ENCODE measurements at places on chromosomes 16 and 17.

DNA sequence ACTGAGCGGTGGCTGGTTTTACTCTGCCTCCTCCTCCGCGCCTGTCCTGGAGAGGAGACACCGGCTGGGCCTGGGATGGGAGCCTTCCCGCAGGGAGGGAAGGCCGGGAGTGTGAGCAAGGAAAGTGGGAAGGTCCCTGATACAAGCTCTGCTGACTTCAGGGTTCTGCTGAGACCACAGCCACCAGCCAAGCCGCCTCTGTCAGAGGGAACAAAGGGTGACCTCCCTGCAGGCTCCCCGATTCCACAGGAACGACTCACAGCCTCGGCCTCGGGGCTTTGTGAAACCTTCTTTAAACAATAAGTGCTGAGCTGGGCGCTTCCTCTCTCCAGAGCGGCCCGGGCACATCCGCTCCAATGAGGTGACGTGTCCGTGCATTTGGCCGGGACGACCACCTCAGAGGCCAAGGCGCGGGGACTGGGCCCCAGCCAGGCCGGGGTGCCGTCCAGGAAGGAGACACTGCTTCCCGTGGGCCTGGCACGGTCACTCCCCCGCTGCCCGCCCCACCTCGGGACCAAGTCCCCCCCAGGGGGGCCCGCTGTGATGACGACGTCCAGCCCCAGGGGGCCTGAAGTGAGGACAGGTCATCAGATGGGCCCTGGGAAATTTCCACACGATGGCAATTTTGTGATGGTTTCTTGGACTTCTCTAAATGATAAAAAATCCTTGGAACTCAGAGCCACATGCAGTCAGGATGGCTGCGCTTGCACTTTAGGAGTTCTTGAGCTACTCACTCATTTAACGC lies 11.8 kb upstream of the CIBAR2 start:
- no peak for DNase-seq

- no peak for DNase-seq
Measured at GRCh38 chr17:44792276-44792675, 33.5 kb downstream of the ADAM11 start.

- DNase-seq, result no peak
Measured at GRCh38 chr16:63426275-63426870, 1390.1 kb upstream of the CDH8 start.

- no peak for DNase-seq
Measured at GRCh38 chr16:89481356-89481955, 8.9 kb downstream of the ANKRD11 start.

- no peak for DNase-seq
Measured at GRCh38 chr16:17334096-17334495, 136.7 kb downstream of the XYLT1 start.

- DNase-seq, result no peak
Measured at GRCh38 chr17:35175638-35176415, 18.4 kb downstream of the SLC35G3 start.

DNA sequence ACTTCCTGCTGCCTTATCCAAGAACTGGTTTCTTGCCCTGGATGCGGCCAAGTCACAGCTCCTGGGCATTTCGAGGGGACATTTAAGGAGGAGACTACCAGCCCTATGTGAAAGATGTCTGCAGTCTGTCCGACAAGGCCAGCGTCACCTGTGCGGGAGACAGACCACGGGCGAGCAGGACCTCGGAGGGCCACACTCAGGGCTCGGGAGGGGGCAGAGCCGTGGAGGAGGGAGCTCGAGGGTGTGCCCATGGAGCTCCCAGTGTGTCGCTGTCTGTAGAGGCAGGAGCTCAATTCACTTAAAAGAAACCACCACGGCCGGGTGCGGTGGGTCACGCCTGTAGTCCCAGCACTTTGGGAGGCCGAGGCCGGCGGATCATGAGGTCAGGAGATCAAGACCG lies 33.3 kb downstream of the CBFA2T3 start:
- DNase-seq, result no peak

DNA sequence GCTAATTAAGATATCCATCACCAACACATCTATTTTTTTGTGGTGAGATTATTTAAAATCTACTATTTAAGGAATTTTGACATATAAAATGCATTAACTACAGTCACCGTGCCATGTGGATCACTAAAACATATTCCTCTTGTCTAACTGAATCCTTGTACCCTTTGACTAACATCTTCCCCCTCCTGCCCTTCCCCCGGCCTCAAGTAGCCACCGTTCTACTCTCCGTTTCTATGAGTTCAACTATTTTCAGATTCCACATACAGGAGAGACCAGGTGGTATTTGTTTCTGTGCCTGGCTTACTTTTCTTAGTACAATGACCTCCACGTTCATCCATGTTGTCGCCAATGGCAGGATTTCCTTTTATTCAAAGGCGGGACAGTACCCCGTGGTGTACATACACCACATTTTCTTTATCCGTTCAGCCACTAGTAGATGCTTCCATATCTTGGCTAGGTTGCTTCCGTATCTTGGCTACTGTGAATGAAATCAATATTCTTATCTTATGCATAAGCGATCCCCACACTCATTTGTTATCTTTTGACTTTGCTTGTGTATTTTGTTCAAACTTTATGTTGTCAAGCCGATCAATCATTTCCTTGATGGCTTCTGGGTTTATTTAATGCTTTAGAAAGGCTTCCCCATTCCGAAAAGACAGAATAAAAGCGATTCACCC lies 134.7 kb downstream of the KCNJ12 start:
- DNase-seq, result no peak

- DNase-seq, result no peak
Measured at GRCh38 chr16:56294579-56294978, 103.3 kb downstream of the GNAO1 start.

DNA sequence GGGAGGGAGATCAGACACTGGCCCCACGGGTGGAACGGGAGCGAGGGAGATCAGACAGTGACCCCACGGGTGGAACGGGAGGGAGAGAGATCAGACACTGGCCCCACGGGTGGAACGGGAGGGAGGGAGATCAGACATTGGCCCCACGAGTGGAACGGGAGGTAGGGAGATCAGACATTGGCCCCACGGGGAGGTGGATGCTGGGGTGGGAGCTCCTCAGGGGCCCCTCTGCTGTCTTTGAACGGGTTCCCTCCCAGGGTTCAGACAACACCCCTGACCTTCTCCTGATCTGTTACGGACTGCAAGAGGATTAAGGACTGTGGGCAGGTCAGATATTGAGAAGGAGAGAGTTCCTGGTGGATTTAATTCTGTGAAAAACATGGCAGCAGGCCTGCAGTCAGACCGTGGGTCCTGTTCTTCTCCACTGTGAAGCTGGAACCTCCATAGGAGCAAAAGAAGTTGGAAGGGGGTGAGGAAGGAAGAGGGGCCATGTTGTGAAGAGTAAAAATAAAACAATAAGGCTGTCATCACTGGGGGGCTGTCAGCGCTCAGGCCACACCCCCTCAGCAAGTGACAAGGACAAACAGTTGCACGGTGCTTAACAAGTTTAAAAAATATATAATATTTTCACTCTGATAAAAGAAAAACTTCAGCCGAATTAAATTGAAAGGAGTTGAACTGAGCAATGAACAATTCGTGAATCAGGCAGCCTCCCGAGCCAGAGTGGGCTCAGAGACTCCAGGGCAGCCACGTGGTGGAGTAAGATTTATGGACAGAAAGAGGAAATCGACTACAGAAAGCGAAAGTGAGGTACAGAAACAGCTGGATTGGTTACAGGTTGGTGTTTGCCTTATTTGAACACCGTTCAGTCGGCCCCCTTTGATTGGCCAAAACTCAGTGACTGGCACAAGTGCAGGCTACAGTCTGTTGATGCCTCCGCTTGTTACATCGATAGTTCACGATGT lies 348.7 kb upstream of the TNRC6C start:
- DNase-seq, result peak; percentile 28

DNA sequence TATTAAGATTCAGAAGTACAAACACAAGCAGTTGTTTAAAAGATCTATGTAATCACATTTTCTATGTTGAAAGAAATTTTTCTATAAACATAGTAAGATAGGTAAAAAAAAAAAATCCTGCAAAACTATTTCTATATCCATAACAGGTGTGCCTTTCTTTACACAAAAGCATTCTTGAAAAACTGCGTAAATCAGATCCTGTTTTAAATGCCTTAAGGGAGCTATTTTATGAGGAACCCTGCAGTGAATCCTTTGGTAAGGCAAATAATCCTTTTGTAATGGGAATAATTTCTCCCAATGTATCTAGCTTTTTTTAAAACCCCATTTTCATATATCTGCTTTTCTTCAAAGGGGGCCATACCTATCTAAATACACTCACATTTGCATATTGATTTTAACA lies 157.3 kb downstream of the AATF start:
- DNase-seq, result no peak

DNA sequence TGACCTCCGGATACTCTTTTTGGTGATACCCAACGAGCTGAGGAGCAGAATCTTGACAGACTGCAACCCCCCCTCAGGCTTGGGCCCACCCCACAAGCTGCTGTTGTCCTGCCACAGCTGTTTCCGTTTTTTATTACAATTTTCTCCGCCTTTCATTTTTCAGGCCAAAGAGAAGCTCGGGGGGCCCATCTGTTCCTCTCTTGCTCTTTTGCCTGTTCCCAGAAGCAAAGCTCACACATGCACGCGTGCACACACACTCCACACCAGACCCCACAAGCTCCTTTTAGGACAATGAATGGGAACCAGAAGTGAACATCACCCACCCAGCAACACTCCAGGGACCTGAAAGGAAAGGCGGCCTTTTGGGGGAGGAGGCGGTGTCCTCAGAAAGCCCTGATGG lies 16.3 kb downstream of the SOX9 start:
- no peak for DNase-seq

DNA sequence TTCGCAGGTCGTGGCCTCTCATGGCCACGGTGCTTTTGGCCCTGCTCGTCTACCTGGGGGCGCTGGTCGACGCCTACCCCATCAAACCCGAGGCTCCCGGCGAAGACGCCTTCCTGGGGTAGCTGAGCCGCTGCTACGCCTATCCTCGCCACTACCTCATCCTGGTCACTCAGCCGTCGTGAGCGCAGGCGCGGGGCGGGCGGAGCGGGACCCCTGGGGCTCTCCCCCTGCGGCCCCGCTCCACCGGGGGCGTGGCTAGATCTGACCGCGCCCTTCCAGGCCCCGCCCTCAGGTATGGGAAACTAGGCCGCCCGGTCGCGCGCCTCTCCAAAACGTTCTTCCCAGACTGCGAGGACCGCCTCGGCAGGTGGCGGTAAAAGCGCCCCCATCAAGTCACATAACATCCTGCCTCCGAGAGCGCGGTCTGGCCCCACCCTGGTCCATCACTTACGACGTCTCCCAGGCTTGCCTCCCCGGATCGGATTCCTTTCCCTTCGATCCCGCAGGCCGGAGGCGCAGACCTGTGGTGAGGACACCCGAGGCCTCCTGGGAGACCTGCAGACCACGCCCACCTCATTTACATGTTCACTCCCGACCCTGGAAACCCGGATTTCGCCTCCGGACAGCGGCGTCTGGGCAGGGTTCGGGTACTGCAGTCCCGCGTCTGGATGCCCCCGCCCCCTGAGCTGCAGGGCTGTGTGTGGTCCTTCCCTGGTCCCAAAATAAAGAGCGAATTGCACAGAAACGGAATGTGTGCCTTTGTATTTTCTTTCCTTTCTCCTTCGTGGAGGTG lies 91.5 kb upstream of the TMEM97 start:
- DNase-seq, result peak; percentile 94

DNA sequence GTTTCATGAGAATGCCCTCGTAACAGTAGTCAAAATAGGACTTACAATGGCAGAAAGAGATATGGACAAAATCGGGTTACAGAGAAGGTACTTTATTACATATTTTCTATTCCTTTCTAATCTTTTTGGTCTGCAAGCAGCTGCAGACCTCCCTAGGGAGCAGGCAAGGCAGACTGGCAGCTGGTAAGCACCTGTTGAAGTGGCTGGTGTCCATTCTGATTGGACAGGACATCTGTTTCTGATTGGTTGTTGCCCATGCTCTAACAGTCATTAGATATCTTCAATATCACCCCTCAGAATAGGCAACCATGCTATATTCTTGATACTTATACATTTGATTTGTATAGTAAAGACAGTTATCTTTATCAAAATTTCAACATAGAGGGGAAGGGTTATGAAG lies 606.3 kb downstream of the KCNJ2 start:
- no peak for DNase-seq

- DNase-seq, result no peak
Measured at GRCh38 chr16:20939611-20940010, 39.0 kb downstream of the LYRM1 start.

- no peak for DNase-seq
Measured at GRCh38 chr17:56020369-56020768, 132.9 kb upstream of the ANKFN1 start.

GRCh38 chr17:63714550-63715277 lies 14.8 kb upstream of the LIMD2 start:
- no peak for DNase-seq

DNA sequence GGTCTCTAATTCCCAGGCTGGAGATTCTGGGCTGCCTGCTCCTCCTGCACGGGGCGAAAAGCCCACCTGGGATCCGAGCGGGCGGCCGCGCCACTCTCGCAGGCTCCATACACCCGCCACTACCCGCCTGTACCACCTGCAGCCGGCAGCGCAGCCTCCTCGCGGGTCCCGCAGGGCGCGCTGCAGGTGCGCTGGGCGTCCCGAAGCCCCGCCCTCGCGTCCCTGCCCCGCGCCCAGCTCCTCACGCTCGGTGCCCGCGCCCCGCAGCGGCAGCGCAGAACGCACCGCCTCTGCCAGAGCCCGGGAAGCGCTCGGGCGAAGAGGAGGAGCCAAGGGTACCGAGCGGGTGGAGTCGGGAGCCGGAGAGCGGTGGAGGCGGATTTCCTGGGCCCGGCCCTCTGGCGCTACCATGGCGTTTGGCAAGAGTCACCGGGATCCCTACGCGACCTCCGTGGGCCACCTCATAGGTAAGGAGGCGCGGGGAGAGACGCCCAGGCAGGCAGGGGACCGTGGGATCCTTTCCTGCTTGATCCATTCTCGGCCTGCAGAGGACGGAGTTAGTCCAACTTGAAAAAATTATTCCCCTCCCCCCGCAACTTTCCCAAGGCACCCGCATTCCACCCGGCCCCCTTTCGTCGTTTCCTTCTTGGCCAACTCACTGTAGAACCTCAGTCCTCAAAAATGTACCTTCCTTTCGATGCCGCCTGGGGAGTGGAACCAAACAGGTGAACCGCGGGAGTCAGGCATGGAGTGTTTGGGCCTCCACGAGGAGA lies at the start of gene TOM1L1:
Gene TOM1L1, plus strand, starts transcription at position 396 of the 773 bp plus-strand sequence. Its CDS starts 14 bp downstream, at position 410.
- DNase-seq, result peak; percentile 84

- no peak for DNase-seq
Measured at GRCh38 chr17:3556916-3557767, 470 bp downstream of the TRPV3 start.

- no peak for DNase-seq
Measured at GRCh38 chr16:70725912-70726828, 40.3 kb upstream of the MTSS2 start.

GRCh38 chr17:29193146-29193545 lies 12.9 kb upstream of the MYO18A start:
- DNase-seq, result no peak

DNA sequence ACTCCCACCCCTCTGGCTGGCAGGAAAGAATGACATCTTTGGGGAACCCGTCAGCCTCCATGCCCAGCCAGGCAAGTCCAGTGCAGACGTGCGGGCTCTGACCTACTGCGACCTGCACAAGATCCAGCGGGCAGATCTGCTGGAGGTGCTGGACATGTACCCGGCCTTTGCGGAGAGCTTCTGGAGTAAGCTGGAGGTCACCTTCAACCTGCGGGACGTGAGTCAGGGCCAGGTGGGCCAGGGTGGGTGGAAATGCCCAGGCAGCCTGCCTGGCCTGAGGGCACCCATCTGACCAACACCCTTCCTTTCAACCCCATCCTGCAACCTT lies 8.1 kb upstream of the DCAF7 start:
- no peak for DNase-seq

GRCh38 chr17:20184977-20185619 lies 175.9 kb downstream of the SPECC1 start:
- DNase-seq, result no peak
